ENCODE measurements at places on chromosomes 12 and 14.
A peak's percentile ranks its signal among the peaks of the same experiment; 100 is the strongest.

- DNase-seq = no peak
These were observed 899 bp downstream of the TPCN1 start for GRCh38 chr12:113221997-113222729.

GRCh38 chr12:92961949-92962348 is 32.9 kb upstream of the EEA1 start:
- DNase-seq = no peak

DNA sequence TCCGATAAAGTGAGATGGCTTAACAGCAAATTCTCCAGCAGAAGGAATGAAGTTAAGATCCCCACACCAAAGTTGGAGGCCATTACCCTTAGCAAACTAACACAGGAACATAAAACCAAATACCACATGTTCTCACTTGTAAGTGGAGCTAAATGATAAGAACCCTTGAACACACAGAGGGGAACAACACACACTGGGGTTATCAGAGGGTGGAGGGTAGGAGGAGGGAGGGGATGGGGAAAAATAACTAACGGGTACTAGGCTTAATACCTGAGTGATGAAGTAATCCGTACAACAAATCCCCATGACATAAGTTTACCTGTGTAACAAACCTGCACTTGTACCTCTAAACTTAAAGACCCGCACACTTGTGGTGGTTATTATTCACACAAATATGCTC is 240.4 kb upstream of the NAV3 start:
- no peak for DNase-seq

DNA sequence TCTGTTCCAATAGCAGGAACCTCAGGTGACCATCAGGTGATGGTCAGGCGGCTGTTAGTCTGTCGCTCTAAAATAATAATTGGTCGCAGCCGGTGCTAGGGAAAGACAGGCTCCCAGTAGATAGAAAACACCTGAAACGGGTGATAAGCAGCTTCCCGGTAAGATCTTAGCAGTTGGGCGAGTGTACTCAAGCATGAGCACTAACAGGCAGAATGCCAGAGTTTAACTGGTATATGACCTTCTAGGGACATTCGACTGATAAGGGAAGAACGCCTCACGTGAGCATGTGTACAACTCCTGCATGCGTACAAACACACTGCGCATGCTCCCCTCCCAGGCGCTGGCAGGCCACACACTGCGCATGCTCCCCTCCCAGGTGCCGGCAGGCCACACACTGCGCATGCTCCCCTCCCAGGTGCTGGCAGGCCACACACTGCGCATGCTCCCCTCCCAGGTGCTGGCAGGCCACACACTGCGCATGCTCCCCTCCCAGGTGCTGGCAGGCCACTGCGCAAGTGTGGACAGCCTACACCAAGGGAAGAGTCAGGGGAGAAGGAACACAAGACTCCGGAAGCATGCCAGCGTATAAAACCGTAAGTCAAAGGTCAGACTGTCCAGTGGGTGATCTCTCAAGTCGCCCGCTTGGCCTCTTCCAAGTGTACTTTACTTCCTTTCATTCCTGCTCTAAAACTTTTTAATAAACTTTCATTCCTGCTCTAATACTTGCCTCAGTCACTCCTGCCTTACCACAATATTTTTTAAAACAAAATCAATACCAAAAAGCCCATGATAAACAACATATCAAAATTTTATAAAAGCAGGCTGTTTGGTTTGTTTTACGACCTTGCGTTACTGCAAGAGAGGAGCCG is 24.5 kb downstream of the GPRC5D start:
- DNase-seq = peak; percentile 25

- DNase-seq = no peak
These were observed 1.1 kb downstream of the TTC8 start for GRCh38 chr14:88825503-88825902.

DNA sequence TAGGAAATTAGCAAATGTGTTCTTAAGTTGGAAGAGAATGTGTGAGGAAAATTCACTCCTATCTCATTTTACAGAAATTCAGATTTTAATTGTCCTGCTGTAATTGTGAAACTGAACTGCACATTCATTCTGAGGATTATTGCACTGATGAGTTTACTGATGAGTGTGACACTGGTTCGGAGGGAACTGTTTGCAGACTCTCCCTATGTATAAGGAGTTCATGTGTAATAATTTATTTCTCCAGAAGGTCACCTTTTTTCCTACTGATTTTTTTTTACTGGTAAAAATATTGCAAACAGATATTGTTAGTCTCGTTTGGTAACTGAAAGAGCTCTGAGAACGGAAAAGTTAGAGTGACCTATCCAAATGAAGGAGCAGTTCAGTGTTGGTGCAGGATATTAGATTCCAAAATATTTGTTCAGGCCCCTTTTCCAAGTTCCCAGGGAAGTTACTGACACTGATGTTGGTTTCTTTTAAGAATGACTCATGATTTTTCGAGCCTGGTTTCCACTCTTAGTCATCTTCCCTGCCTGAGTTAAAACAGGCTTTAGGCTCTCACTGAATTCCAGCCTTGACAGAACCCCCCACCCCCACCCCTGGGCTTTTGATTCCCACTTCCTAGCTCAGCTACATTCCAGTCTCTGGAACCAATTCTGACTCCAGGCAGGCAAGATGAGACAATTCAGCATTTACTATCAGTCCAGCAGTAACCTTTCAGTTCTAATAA is 18.4 kb downstream of the ANO6 start:
- no peak for DNase-seq

GRCh38 chr14:77498120-77498979 is at the start of gene ISM2:
TSS of gene ISM2 (minus strand) at chr14:77498816. CDS start at chr14:77498793, 23 bp downstream.
- peak; percentile 67 for DNase-seq

DNA sequence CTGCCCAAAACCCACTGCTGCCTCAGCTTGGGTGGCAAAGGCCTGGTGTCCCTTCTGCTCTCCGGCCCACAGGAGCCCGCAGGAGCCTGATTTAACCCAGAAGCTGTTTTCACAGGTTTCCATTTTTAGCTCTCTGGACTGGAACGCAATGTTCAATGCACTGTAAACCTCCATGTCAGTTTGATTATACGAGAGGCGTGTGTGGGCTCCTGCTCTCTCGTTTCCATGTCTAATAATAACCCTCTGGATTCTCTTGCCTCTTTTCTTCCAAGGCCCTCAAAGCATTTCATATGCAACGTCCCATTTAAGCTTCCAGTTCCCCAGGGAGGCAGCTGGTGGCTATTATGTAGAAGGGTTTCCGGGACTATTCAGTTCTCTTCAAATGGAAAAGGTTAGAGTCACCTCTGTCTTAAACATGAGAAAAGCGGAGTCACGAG is 161.1 kb downstream of the SUDS3 start:
- DNase-seq = no peak

DNA sequence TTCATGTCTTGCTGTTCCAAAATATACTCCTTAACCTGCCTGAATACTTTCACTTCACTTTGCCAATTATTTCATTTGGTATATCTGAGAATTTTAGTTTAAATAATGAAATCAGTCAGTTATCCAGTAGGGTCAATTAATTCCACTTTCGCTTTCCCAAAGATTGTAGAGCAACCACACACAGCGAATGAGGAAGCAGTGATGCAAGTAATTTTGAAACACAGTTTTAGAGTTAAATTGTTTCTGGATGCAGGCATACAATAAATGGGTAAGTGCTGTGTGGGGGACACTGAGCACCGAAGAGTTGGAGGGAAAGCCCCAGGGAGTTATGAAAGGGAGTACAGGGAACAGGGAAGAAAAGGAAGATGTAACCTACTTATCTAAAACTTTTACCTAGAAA is 62.8 kb downstream of the TSHR start:
- DNase-seq = no peak

- peak; percentile 37 for DNase-seq
These were observed 91.9 kb downstream of the TMEM30B start for GRCh38 chr14:61188978-61189808.

- DNase-seq = no peak
These were observed 93.4 kb upstream of the TMEM233 start for GRCh38 chr12:119500209-119500608.

GRCh38 chr12:51441583-51441982 is 17.0 kb downstream of the SLC4A8 start:
- no peak for DNase-seq

- no peak for DNase-seq
These were observed 273.7 kb downstream of the NRXN3 start for GRCh38 chr14:78443834-78444233.

GRCh38 chr12:63668028-63668799 is at the start of gene DPY19L2:
TSS of gene DPY19L2 (minus strand) at chr12:63668493. CDS start at chr12:63668393, 100 bp downstream.
- peak; percentile 8 for DNase-seq

DNA sequence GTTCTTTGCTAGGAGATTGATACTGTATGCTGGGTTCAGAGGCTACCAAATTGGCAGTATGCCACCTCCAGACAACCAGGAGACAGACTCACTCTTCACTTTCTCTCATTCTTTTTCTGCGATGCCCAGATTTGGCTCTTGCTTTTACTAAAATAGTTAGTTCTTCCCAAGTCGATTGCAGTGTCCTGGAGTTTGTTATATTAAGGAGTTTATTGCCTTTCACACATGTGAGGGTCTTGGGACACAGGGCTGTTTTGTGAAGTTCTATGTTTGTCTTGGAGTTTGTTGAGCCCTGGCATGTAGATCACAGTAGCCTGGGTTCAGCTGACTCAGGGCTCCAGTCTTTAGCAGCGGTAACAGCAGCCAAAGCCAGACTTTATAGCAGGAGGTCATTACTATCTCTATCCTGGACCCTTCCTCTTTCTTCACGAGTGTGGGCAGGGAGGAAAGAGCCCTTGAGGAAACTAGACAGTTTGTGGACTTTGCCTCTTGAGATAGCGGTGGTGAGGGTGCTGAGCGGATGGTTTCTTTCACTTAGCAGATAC is 1.6 kb downstream of the MLEC start:
- DNase-seq = no peak

- DNase-seq = no peak
These were observed 379.8 kb downstream of the NAV3 start for GRCh38 chr12:78210506-78210860.

- DNase-seq = no peak
These were observed 22.4 kb downstream of the FAM222A start for GRCh38 chr12:109735825-109736551.

GRCh38 chr12:26028953-26029735 is 70.7 kb downstream of the RASSF8 start:
- DNase-seq = peak; percentile 10

- DNase-seq = no peak
These were observed 92.5 kb downstream of the FBXL14 start for GRCh38 chr12:1501695-1502378.

GRCh38 chr12:51160814-51161459 is 12.0 kb downstream of the TFCP2 start:
- no peak for DNase-seq

- no peak for DNase-seq
These were observed 6.1 kb upstream of the TSPAN9 start for GRCh38 chr12:3071107-3071506.

DNA sequence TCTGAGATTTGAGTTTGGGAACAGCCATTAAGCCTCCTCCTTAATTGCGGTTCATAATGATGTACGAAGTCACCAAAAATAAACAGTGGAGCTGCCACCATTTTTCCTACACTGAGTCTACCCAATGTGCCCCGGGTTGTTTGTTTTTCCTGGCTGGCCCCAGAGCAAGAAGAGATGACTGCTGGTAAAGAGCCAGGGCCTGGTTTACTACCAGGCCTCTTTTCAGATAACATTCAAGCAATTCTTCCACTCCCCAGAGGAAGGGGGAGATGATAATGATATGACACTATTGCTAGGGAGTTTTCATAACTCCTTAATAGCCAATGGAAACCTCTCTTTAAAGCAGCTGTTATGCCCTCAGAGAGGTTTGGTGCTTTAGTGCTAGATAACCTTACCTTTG is 42.3 kb downstream of the BRAP start:
- no peak for DNase-seq

DNA sequence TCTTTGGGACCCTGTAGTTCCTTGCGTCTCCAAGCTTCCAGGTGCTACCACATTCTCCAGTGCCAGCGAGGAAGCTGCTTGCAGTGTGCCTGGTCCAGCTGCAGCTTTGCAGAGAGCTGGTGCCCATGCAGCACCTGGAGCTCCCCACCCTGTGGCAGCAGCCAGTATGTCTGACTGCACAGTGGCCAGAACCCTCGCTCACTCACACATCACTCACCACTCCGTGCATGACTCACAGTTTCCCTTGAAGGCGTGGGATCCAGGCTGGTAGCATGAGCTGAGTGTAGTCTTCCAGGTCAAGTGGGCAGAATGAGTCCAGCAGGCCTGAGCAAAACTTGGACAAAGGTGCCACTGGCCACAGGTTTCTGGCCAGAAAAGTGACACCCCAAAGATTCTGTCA is 33.6 kb downstream of the SDR9C7 start:
- DNase-seq = no peak

- no peak for DNase-seq
These were observed 25.0 kb downstream of the GCH1 start for GRCh38 chr14:54877703-54878021.

DNA sequence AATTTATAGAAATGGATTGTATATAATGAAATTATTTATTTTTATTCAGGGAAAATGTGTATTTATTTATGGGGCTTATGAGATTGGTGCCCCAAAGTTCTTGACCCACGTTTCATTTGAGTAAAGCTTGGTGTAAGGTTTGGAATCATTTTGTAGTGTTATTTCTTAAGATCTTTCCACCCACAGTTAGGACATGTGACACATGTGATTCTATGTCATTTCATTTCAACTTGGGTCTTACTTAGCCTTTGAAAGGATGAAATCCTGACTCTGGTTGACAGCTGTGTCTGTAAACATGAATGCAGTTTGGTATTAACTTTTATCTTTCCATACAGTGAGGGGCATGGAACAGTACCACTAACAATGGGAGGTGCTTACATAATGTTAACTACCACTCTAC is 51.7 kb downstream of the FLRT2 start:
- no peak for DNase-seq

GRCh38 chr14:102407258-102407657 is 44.5 kb downstream of the TECPR2 start:
- DNase-seq = no peak

GRCh38 chr14:73995977-73996378 is 23.1 kb downstream of the ENTPD5 start:
- DNase-seq = no peak

GRCh38 chr12:31506515-31507306 is 84.2 kb downstream of the DENND5B start:
- no peak for DNase-seq

DNA sequence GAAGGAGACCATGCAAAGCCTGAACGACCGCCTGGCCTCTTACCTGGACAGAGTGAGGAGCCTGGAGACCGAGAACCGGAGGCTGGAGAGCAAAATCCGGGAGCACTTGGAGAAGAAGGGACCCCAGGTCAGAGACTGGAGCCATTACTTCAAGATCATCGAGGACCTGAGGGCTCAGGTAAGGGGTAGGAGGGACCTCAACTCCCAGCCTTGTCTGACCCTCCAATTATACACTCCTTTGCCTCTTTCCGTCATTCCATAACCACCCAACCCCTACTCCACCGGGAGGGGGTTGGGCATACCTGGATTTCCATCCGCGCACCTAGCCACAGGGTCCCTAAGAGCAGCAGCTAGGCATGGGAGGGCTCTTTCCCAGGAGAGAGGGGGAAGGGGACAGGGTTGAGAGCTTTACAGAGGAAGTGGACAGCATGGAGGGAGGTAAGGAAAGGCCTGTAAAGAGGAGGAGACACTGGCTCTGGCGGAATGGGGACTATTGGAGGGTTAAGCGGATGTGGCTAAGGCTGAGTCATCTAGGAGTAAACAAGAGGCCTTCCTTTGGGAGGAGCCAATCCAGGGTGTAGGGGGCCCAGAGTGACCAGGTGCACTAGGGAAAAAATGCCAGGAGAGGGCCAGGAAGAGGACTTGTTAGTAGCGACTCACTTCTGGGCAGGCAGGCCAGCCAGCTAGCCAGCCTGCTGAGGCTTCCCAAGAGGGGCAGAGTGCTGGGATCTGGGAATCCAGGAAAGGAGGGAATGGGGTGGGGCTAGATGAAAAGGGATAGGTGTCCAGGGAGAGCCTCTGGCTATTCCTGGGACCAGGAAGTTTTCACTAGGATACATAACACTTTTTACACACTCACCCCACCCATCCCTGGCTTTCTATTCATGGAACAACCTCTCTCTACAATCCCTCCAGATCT is 754 bp downstream of the KRT18 start:
- DNase-seq = no peak
